ENCODE measurements at places on chromosomes 4 and X.

- no peak for DNase-seq
Observed at GRCh38 chr4:23728971-23729370, 160.9 kb downstream of the PPARGC1A start.

DNA sequence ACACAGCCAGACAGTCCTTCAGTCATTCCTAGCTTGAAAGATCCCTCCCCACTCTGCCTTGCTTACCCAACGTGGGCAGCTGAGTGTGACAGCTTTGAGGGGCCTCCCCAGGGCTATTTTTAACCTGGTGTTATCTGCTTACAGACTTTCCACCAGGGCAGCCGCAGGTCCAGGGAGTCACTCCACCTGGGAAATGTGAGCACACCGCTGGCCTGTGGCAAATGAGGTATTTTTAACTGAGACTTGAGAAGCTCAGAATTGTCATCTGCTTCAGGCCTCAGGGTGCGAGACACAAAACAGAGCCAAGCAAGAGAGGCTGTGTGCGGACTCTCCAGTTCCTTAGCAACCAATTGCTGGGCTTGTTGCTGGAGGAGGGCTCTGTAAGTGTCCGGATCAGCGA is 13.0 kb downstream of the CORIN start:
- DNase-seq: no peak

GRCh38 chr4:19152264-19152663 is 1099.4 kb upstream of the SLIT2 start:
- DNase-seq: no peak

GRCh38 chrX:49165901-49166881 is 3.6 kb downstream of the MAGIX start:
- no peak for DNase-seq

GRCh38 chr4:143046454-143046853 is 138.3 kb upstream of the USP38 start:
- DNase-seq: no peak

DNA sequence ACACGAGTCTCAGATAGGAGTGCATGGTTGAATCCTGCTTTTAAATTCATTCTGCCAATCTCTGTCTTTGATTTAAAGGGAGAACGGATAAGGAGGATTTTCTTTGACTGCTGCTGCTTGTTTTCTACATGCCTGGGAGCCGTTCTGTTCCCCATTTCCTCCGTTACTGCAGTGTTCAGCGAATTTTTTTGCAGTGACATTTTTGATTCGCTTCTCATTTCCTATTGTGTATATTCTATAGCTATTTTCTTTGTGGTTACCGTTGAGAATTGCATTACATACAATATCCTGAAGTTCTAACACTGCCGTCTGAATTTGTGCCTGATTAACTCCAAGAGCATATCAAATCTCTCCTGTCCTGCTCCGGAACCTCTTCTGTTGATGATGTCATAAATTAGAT is 14.8 kb upstream of the MAEA start:
- DNase-seq: no peak

- no peak for DNase-seq
Observed at GRCh38 chrX:31350808-31351074, 278.9 kb upstream of the FTHL17 start.

DNA sequence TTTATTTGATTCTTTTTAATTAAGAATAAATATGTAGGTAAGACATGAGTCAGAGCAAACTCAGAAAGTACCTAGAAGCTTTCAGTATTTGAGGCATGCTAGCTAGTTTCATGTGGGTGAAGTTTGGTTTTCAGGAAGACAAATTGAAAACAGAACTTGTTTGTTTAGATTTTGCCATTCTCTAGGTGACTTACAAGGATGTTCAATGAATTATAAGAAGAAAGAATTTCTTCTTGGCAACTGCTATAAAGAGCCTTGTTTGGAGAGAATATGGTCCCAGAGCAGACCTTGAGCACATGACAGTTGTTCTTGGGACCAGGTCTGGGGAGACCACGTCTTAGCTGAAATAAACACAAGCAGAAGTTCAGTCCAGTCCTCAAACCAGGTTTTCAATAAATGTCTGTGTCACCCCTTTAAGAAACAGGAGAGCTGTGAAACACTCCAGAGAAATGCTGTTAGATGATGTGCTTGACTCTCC is 38.0 kb upstream of the IL21 start:
- DNase-seq: no peak

DNA sequence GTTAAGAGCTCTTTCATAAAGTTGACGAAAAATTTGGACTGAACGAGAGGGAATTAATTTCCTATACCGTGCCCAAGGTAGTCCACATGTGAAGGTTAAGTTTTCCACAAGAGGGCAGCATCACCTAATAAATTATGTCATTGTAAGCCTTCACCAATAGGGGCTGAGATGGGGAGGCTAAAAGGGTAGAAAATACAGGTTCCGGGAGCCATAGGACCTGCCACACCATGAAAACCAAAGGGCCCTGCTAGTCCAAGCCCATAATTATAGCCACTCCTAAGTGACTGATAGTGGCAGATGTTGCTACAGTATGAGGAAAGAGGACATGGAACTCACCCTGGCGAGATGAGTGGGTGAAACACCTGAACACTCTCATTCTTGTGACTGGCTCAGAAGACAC is 122.2 kb downstream of the SHROOM4 start:
- DNase-seq: no peak

- no peak for DNase-seq
Observed at GRCh38 chrX:129808829-129809796, 29.4 kb downstream of the SASH3 start.

- no peak for DNase-seq
Observed at GRCh38 chrX:145727476-145727875, 90.2 kb upstream of the SLITRK2 start.

DNA sequence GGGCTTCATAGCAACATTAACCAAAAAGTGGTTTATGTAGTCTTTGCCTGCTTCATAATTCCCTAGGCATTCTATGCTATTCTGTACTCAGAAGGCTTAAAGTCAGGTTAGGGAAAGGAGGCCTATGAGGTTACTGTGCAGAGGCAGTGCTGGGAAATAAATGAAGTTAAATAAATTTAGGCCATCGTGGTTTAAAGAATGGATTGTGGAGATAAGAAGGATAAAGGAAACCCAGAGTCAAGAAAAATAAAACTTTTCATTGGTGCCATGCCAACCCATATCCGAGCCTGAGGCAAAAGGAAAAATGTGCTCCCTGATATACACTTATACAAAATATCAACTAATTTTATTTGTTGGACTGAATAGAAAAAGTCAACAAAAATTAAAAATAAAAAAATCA is 70.2 kb downstream of the AR start:
- no peak for DNase-seq

All from stimulated activated CD4-positive, alpha-beta T cell treated with anti-CD3 and anti-CD28 coated beads, Interleukin-1b, Interleukin-23, amount 100 ng/mL, for 24 hours (primary cell).